ENCODE measurements at places on chromosomes 3 and 15.

GRCh38 chr15:28959326-28959725 lies 73.6 kb downstream of the APBA2 start:
- DNase-seq: no peak

GRCh38 chr3:190092250-190092649 lies 28.4 kb downstream of the P3H2 start:
- DNase-seq: no peak

GRCh38 chr15:71612869-71613268 lies 197.5 kb upstream of the NR2E3 start:
- no peak for DNase-seq

DNA sequence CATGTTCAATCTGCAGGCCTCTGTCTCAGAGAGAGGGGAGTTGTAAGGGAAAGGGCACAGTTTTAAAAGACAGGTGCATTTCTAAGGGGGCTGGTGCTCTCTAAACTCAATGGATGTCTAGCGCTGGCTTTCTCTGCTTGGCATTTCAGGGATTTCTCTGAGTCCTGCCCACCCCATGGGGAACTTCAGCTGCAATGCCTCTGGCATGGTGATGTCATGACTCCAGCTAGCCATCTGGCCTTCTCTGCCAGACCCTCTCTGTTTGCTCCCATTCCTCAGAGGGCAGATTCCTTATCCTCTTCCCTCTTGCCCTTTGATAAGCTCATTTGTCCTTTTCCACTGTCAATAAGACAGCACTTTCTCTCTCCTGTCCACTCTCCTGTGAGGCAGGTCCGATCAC lies 40.8 kb downstream of the RPLP1 start:
- DNase-seq: no peak

DNA sequence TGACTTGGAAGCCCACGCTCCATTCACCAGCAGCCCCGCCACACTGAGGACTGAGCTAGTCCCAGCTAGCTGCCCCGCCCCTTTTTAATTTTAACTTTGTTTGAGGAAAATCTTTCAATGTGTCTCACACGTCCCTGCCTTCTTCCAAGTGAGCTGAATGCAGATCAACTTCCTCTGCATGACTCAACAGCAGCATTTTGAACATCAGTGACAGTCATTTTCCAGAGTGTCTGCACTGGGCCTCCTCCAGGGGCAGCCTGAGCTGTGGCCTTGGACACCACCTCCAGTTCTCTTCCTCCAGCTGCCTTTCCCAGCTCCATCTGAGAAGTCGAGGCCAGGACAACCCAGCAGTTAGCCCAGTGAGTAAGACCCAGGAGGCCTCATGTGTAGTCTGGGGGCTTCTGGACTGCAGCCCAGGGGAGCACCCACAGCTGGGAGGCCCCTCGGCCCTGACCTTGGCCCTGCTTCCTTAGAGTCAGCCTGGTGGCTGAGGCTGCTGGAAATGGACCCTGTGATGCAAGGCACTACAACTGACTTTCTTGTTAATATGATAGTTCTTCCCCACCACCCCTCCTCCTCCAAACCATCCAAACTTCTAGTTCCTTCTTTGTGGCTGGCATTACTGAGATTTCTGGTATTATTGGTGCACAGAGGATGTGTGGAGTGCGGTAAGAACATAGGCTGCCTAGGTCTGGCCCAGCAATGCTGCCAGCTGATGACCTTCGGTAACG lies 21.4 kb upstream of the ESYT3 start:
- no peak for DNase-seq

DNA sequence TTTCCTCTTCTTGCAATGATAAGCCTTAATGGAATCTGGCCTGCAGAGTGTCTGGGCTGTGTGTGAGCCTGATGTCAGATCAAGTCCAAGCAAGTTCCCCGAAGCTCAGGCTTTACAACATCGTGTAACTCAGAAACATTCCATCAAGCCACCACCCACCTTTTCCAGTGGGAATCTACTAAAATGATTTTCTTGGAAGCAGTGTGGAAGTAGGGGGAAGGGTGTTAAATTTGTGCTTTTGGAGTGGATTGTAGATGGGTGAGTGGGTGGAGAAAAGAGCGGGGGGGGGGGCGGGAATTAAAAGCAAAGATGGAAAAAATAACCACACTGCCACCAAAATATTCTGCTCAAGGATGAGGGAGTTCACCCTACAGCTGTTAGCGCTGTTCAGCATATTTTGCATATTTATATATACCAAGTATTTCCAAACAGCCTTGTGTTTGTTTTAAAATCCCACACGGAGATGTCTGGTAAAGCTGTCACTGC lies 53.6 kb downstream of the VGLL3 start:
- no peak for DNase-seq

- no peak for DNase-seq
Measured at GRCh38 chr15:92938387-92938786, 38.3 kb downstream of the CHD2 start.

All from activated T-cell treated with anti-CD3 and anti-CD28 coated beads for 4 hours (primary cell).